ENCODE measurements at places on chromosomes 7 and 10.

GRCh38 chr7:49422564-49422963, 350.9 kb upstream of the VWC2 start:
- no peak for DNase-seq

- DNase-seq, result no peak
Observed at GRCh38 chr7:52992479-52993162, 42.8 kb upstream of the POM121L12 start.

DNA sequence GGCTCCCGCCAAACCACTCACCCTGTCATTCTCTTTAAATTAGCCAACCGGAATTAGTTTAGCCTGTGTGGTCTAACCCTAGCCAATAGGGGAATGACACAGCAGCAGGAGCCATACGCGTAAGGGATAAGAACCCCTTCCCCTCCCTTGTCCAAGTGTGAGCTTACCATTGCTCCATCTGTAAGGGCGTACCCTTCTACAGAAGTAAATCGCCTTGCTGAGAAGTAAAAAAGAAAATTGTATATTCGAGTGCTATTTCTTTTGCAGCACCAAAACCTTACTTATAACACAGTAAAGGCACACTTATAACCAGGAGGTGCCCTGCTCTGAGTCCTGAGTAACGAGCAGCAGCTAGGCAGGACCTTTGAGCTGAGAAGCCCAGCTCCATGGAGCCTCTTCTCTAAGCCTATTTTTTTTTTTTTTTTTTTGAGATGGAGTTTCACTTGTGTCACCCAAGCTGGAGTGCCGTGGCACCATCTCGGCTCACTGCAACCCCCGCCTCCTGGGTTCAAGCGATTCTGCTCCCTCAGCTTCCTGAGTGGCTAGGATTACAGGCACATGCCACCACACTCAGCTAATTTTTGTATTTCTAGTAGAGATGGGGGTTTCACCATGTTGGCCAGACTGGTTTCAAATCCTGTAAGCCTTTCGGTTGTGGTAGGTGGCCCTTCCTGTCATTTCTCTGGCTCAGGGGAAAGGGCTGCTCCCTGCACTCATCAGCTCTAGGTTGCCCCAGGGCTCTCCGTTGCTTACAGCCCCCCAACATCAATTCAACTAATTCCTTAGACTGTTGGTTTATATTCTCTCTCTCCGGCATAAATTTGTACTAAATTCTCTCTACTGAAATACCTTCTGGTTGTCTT, 73.3 kb downstream of the NSUN6 start:
- no peak for DNase-seq

GRCh38 chr7:20963556-20964280, 177.0 kb upstream of the SP8 start:
- no peak for DNase-seq

- no peak for DNase-seq
Observed at GRCh38 chr7:96707901-96708774, 1.5 kb downstream of the SEM1 start.

- DNase-seq, result no peak
Observed at GRCh38 chr7:10034843-10035556, 938.7 kb upstream of the PHF14 start.

DNA sequence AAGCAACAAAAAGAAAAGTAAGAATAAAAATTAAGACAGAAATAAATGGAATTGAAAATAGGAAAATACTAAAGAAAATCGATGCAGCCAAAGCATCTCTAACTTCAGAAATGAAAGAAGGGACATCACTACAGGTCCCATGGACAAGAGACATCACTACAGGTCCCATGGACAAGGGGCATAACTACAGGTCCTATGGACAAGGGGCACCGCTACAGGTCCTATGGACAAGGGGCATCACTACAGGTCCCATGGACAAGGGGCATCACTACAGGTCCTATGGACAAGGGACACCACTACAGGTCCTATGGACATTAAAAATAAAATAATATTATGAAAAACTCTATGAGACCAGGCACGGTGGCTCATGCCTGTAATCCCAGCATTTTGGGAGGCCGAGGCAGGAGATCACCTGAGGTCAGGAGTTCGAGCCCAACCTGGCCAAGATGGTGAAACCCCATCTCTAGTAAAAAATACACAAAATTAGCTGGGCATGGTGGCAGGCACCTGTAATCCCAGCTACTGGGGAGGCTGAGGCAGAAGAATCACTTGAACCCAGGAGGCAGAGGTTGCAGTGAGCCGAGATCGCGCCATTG, 101.0 kb upstream of the DNAAF5 start:
- no peak for DNase-seq

DNA sequence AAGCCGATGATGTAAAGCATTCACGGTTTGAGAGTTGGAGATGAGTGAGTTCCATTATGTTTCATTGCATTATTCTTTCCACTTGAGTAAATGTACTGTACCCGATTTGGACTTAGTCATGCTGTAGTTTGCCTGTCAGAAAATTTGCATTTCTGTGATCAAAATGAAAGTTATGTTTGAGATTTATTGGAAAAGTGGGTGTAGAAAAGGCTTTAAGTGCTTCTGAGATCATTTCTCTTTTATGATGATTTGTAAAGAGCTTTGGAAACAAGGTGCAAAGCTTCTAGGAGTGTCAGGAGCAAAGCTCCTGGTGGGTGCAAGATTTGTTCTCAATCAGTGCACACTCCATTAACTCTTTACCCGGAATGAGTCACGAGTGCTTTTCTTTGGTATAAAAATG, 204.1 kb upstream of the POM121L12 start:
- DNase-seq, result no peak

DNA sequence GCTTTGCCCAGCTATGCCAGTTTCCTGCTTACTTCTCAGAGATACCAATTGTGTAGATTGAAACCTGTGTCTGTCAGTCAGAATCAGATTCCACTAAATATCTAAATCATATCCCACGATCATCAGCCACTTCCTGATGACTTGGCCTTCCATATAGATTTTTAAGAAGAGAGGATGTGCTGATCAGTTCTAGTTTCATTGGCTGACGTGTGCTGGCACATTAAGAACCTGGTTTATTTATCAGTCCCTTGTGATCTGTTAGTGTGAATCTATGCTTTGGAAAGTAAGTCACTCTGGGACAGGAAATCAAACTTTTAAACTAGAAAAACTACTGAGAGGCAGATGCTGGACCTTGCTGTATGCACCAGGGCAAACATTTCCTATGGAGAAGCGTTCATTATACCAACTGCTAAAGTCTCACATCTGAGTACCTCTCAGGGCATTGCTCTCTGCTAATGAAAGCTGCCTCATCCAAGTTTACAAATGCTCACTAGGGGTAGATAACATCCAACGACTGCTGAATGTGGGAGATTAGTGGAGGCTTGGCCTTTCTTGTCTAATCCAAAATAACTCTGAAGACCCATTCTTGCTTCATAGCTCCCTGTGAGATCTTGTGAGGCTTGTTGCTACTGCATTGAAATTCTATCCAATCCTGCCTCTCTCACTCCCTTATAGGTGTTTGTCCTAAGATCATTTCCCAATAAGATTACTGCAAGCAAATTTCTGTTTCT, 109.1 kb downstream of the ARL4A start:
- DNase-seq, result no peak

DNA sequence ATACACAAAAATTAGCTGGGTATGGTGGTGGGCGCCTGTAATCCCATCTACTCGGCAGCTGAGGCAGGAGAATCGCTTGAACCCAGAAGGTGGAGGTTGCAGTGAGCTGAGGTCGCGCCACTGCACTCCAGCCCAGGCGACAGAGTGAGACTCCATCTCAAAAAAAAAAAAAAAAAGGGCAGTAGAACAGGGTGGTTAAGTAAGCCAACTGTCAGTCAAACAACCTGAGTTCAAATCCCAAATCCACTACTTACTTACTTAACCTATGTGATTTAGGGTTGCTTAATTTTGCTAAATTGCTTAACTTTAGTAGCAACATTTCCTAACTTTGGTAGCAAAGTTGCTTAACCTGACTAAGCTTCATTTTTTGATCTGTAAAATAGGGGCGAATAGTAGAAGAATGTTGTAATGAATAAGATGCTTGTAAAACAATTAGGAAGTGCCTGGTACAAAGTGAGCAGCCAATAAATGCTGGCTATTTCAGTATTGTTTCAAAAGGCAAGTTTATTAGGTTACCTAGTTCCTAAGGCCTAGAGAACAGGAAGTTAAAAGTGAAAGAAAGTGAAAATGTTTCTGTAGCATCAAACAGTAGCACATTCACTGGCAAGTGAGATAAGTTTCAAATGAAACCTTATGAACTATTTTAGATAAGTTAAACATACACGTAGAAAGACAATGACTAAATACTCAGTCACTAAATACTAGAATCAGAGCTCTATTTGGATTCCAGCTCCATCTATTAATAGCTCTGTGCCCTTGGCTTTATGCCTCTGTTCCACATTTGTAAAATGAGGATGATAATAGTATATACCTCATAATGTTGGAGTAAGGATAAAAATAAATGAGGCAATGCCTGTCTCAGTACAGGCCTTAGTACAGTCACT, 64.3 kb downstream of the HOXA1 start:
- DNase-seq, result no peak

DNA sequence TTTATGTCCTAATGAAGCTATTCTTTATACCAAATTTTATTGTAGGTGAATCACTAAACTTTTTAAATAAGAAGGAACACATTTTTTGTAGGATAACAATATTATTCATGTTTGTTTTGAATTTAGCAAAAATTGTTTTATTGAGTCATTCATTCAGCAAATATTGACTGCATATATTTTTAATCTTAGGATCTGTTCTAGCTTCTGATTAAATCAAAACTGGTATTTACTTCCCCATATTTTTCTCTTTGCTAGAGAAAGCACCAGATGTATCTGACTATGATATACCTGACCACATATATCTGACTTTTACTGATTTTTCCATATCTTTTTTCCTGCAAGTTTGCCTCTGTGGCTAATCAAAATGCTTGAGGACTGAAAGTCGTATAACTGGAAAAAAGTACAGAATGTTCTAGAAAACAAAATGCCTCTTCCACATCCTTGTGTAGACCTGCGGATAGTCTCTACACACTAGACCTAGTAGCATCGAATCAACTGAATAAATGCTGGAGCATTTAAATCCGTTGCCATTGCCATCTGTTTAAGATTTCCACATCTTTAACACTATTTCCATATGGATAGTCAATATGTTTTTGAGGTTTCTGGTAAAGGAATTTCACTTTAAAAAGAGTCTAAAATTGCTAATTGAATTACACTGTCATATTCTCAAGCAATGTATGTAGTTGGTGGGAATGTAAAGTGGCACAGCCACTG, 594.7 kb downstream of the KCNMA1 start:
- no peak for DNase-seq

DNA sequence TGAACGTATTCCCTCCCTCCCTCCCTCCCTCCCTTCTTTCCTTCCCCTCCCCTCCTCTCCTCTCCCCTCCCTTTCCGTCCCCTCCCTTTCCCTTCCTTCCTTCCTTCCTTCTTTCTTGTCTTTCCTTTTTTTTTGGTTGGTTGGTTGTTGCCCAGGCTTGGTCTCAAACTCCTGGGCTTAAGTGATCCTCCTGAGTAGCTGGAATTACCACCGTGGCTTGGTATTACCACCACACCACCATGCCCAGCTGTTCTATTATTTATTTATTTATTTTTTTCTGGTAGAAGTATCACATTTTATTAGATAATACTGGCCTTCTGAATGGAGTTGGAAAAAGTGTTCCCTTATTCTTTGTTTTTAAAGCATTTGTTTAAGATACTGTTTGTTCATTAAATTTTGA, 95.9 kb downstream of the PHF14 start:
- DNase-seq, result no peak

DNA sequence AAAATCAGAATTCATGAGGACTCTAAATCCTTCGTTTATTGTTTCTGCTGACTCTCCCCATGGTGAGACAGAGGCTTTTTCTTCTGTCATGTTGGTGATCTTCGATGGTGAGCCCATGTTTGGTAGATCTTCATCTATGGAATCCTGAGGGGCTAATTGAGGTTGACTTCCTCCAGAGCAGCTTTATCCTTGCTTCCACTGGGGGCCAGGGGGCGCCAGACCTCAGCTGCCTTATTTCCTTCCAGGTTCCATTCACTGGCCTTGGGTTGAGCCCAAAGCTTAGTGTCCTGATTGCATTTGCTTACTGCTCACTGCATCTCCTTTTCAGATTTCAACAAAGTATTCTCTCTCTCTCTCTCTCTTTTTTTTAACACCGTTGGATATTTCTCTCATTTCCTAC, 80.7 kb downstream of the GCC1 start:
- DNase-seq, result peak; percentile 5

GRCh38 chr7:69942573-69942972, 344.3 kb downstream of the AUTS2 start:
- DNase-seq, result no peak

GRCh38 chr10:88676283-88677060, 12.2 kb downstream of the LIPF start:
- no peak for DNase-seq

GRCh38 chr7:54987772-54988171, 31.0 kb upstream of the EGFR start:
- DNase-seq, result no peak

DNA sequence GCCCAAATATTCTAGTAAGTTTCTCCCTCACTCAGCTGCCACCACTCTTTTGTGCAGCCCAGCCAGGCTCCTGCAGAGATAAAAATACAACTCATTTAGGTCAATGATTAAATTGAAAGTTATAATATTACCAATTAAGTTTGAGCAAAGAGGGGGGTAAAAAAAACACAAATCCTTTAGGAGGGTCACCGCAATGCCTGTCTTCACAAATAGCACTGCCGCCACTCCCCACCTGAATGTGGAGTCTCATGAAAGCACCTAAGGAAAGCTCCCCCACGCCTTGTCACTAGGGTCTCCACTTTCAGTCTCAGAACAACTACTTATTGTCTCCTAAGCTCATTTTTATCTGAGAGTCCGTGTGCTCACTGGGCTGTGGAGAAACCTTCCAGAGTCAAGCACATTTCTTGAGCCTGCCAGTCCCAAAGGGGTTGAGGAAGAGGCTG, 148.7 kb downstream of the FGFR2 start:
- DNase-seq, result no peak

DNA sequence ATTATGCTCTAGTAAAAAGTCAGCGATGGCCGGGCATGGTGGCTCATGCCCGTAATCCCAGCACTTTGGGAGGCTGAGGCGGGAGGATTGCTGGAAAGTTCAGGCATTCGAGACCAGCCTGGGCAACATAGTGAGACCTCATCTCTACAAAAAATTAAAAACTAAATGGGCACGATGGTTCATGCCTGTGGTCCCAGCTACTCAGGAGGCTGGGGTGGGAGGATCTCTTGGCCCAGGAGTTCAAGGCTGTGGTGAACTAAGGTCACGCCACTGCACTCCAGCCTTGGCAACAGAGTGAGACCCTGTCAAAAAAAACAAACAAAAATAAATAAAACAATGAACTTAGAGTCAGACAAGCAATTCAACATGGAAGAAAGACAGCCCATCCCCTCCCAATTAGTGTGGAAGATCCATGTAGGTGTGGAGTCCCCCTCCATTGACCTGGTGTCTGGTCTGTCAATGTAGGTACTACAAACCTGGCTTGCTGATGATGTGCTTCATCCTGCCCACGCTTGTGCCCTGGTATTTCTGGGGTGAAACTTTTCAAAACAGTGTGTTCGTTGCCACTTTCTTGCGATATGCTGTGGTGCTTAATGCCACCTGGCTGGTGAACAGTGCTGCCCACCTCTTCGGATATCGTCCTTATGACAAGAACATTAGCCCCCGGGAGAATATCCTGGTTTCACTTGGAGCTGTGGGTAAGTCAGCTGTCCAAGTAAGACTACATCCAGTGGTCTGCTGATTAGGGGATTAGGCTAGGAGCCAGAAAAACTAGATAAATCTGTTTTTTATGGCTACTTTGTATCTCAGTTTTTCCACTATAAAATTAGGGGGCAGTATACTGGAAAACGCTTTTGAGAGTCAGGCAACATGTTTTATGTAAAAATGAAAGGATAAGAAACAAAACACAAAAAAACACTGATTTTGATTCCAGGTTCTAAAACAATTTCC, 9.3 kb downstream of the SCD start:
- DNase-seq, result no peak

Data from activated CD8-positive, alpha-beta memory T cell treated with anti-CD3 and anti-CD28 coated beads for 1 hour (primary cell).